ENCODE measurements at places on chromosomes 2 and 18.

DNA sequence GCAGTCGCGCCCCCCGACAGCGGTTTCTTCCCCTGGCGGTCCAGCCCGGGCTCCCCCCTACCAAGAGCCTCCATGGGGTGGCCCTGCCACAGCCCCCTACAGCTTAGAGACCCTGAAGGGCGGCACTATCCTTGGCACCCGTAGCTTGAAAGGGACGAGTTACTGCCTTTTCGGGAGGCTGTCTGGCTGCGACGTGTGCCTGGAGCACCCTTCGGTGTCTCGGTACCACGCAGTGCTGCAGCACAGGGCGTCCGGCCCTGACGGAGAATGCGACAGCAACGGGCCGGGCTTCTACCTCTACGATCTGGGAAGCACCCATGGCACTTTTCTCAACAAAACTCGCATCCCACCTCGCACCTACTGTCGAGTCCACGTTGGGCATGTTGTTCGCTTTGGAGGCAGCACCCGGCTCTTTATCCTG, 475 bp downstream of the SLC4A1AP start:
- H3K4me1 ChIP-seq: peaks cover 11% of the 10 kb centered on the region
- DNase-seq: no peak
- H3K27ac ChIP-seq: peak overlapping the region; percentile 97
- H3K27me3 ChIP-seq: no peaks in the 10 kb centered on the region
- peaks cover 6% of the 10 kb centered on the region for H3K36me3 ChIP-seq
- H3K4me3 ChIP-seq: peak overlapping the region; percentile 88

- no peaks in the 10 kb centered on the region for H3K27me3 ChIP-seq
- no peak overlapping the region for H3K4me3 ChIP-seq
- DNase-seq: no peak
- H3K36me3 ChIP-seq: no peaks in the 10 kb centered on the region
Measured at GRCh38 chr18:11925800-11926481, 17.8 kb upstream of the MPPE1 start.

DNA sequence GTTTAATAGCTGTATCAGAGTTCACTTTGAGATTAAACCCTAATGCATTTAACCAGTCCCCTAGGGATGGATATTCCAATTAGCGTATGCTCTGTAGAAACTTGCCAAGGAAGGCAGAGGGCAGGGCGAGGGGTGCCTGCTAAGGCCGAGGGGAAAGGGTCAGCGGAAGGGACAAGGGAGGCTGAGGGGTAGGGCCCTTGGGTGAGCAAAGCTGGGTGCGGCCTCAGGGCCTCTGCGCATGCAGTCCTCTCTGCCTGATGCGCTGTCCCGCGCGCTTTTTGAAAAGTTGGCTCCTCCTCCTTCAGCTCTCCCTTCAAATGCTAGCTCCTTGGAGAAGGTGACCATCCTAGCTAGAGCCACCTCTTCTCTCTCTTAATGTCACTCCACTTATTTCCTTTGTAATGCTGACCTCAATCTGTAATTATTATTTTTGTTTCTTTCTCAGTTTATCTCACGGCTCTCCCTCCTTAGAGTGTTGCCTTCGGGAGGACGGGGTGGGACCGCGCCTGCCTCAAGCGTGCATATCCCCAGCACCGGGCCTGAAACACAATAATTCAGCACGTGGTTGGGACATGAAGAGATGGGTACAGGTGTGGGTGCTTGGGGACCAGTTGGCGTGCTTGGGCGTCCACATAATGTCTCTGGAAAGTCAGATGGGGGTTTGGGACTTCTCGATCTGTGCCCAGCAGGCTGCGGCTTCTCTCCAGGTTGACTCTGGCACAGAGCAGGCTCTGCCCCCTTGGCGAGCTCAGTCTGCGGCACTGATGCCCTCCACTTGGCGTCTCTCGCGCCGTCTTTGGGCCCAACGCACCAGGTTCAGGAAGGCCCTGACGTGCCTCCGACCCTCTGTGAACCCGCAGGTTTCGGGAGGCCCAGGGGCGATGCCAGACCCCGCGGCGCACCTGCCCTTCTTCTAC, 10.0 kb downstream of the ZAP70 start:
- H3K27ac ChIP-seq: no peak overlapping the region
- H3K36me3 ChIP-seq: no peaks in the 10 kb centered on the region

- no peaks in the 10 kb centered on the region for H3K27me3 ChIP-seq
- H3K27ac ChIP-seq: no peak overlapping the region
- no peak overlapping the region for H3K4me3 ChIP-seq
- no peak for DNase-seq
- H3K4me1 ChIP-seq: peaks cover 10% of the 10 kb centered on the region
Measured at GRCh38 chr18:7926526-7926925, 359.4 kb downstream of the PTPRM start.

DNA sequence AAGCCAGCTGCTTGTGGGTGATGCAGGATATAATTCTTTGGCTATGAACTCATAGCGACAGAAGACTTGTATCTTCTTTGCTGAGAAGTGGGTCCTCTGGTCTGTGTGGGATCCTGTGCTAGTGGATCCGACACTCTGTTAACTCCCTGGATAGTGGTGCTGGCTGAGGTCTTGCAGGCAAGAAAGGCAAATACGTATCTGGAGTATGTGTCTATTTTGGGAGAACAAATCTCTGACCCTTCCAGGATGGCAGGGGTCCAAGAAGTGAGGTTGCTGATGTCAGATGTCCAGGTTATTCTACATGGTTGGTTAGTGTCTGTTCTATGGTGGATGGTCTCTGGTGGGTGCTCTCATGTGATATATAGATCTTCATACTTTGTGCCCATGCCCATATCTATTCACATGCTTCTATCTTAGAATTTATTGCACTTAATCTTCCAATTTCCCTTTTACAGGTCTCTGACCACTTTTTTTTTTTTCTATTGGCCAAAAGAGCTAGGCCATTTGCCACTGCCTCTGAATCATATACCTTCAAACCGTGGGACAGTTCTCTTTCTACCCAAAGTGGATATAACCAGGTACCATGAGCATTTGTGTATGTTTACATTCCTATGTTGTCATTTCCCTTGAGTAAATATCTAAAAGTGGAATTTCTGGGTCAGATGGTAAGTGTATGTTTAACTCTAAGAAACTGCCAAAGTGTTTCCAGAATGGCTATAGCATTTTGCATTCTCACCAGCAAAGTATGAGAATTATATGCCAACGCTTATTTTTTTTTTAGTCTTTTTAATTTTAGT, 45.1 kb upstream of the RBMS1 start:
- no peaks in the 10 kb centered on the region for H3K36me3 ChIP-seq
- DNase-seq: no peak
- no peaks in the 10 kb centered on the region for H3K4me1 ChIP-seq

DNA sequence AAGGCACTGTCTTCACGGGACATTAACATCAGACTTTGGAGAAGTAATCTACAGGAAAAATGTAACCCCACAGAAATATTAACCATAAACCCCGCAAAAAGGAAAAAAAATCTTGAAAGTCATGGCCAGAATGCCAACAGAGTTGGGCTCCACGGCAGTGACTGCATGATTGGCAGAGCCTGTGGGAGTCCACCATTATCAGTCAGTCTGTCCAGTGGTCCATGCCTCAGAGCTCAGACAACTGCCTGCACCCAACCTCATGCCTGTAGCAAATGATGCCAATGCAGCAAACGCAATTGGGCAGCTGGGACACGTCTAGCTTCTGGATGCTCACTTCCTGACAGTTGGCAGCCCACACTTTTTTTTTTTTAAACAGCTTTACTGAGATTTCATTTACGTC, 5.1 kb upstream of the PPIG start:
- DNase-seq: no peak
- no peaks in the 10 kb centered on the region for H3K27me3 ChIP-seq
- no peaks in the 10 kb centered on the region for H3K36me3 ChIP-seq

- no peak overlapping the region for H3K4me3 ChIP-seq
- H3K27me3 ChIP-seq: no peaks in the 10 kb centered on the region
- no peak for DNase-seq
- H3K27ac ChIP-seq: no peak overlapping the region
- no peaks in the 10 kb centered on the region for H3K4me1 ChIP-seq
Measured at GRCh38 chr2:8054070-8054469, 627.8 kb upstream of the ID2 start.

- H3K27ac ChIP-seq: no peak overlapping the region
- peaks cover 22% of the 10 kb centered on the region for H3K4me1 ChIP-seq
- H3K27me3 ChIP-seq: no peaks in the 10 kb centered on the region
- no peak overlapping the region for H3K4me3 ChIP-seq
Measured at GRCh38 chr2:234249873-234250272, 199.4 kb downstream of the SPP2 start.

DNA sequence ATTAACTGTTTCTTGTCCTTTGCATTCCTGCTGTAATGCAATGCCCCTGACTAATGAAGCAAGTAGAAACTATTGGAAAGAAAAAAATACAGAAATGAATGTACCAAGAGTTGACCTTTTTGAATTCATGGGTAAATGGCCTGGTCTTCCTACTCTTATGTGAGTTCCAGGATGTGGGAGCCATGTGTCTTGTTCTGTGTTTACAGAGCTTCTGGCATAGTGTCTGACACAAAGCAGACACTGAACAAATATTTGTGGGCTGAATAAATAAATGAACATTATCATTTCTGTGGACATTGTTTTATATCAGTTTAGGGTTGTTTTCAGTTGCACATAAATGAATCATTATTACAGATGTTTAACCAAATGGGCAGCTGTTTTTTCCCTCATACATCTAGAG, 155.5 kb downstream of the CD8B2 start:
- H3K4me3 ChIP-seq: no peak overlapping the region
- H3K4me1 ChIP-seq: no peaks in the 10 kb centered on the region
- H3K36me3 ChIP-seq: no peaks in the 10 kb centered on the region

- H3K4me1 ChIP-seq: no peaks in the 10 kb centered on the region
- no peak overlapping the region for H3K4me3 ChIP-seq
- DNase-seq: no peak
- H3K36me3 ChIP-seq: no peaks in the 10 kb centered on the region
- H3K27me3 ChIP-seq: no peaks in the 10 kb centered on the region
Measured at GRCh38 chr2:151922845-151923666, 94.8 kb upstream of the ARL5A start.

DNA sequence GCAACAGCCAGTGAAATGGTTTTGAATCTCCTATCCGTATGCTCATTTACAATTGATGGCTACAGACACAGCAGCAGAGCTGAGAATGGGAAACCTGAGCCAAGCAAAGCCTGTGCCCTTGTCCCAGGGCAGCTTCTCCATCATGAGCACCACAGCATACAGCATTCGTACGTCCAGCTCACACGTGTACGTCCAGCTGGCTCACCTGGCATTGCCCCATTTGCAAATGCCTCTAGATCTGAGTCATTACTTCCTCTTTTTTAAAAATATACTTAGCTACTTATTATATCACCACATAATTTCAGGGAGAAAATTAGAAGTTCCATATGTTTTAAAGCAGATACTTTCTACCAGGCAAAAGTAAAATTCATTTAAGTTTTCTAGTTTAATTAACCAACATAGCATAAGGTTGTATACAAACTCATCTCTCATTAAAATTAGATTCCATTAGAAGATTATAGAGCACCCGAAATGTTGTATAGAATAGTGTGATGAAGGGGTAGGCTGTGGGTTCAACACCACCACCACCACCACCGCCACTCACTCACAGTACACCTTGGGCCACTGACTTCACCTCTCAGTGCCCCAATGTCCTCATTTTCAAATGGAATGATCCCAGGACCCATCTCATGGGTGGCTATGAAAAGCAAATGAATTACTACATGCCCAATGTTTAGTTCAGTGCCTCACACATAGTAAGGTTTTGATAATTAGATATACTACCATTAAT, 31.4 kb upstream of the TMEM177 start:
- no peak overlapping the region for H3K4me3 ChIP-seq
- no peaks in the 10 kb centered on the region for H3K4me1 ChIP-seq
- no peak overlapping the region for H3K27ac ChIP-seq
- H3K36me3 ChIP-seq: no peaks in the 10 kb centered on the region

- DNase-seq: no peak
- no peak overlapping the region for H3K4me3 ChIP-seq
- no peaks in the 10 kb centered on the region for H3K36me3 ChIP-seq
- peaks cover 4% of the 10 kb centered on the region for H3K27me3 ChIP-seq
- no peak overlapping the region for H3K27ac ChIP-seq
Measured at GRCh38 chr2:134982603-134983002, 64.0 kb downstream of the CCNT2 start.

- no peaks in the 10 kb centered on the region for H3K36me3 ChIP-seq
- H3K4me1 ChIP-seq: no peaks in the 10 kb centered on the region
- H3K4me3 ChIP-seq: no peak overlapping the region
- peak; percentile 84 for DNase-seq
- H3K27ac ChIP-seq: no peak overlapping the region
Measured at GRCh38 chr2:207792244-207792785, 22.6 kb upstream of the FZD5 start.

DNA sequence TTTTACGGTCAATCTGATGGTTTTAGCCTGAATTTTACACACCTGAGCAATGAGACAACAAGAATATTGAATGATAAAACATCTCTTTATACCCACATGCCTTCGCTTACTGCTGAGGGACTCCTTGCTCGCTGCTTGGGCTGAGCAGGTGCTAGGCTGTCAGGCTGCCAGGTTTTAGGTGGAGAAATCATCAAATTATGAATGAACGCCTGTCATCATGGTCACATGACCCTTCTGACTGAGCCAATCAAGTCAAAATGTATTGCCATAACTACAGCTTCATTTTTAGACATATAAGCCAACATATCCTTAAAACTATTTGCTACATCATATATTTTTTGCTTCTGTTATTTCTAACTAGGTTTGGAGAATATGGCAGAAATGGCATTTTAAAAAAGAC, 274.0 kb downstream of the LNPK start:
- no peaks in the 10 kb centered on the region for H3K4me1 ChIP-seq
- H3K27ac ChIP-seq: no peak overlapping the region
- H3K4me3 ChIP-seq: no peak overlapping the region

DNA sequence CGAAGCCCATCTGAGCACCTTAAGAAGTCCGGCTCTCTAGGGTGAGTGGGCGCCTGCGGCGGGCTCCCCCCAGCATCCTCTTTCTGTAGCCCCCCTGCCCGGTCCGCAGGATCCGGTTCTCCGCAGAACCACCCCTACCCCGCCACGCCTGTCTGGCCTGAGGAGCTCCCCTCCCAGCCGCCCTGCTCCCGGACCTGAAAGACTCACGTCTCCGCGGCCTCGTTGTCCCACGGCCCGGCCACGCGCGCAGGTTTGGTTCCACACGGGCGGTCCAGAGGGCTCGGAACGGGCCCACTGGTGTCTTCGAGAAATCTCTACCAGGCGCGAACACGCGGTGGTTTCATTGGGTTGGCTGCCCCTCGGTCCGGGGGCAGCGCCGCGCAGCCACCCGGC, 237 bp downstream of the SLC39A6 start:
- no peaks in the 10 kb centered on the region for H3K4me1 ChIP-seq
- H3K27me3 ChIP-seq: no peaks in the 10 kb centered on the region
- H3K27ac ChIP-seq: peak overlapping the region; percentile 48
- no peak for DNase-seq
- H3K4me3 ChIP-seq: peak overlapping the region; percentile 80

DNA sequence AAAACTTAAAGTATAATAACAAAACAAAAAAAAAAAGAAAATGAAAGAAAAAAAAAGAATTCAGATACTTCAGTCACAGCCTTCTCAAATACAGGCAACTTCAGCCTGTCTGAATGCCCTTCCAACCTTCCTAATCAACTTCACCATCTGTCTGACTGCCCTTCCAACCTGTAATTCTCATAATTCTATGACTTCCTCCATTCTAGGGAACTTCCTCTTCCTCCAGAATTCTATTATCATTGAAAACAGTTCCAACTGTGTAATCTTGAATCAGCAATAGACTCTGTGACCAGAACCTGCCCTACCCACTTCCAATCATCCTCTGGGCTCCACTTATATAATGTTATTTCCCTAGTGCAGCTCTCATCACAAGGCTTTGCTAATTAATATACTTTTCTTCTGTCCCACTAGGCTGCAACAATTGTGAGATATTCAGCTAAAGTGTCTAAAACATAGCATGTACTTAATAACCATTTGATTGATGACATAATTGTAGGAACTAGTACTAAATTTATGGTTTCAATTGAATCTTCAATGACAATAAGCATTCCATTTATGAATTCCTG, 127.3 kb downstream of the UPP2 start:
- no peaks in the 10 kb centered on the region for H3K36me3 ChIP-seq
- H3K27ac ChIP-seq: no peak overlapping the region
- DNase-seq: no peak
